ENCODE measurements at places on chromosomes 2 and 18. TPM values are rescaled to one million over a fixed set of nuclear protein-coding genes. Genes with fewer than 3 reads are reported as not detected.

Gene CYTIP
- total RNA-seq: 1.8 TPM

Gene MAP3K19
- total RNA-seq: 0.11 TPM

Gene MAP4K3
- total RNA-seq: 126 TPM

Gene NAT8
- total RNA-seq: not detected

Gene ANKRD53
- total RNA-seq: 9.1 TPM

Gene UGT1A10
- not detected for total RNA-seq

Gene ALPG
- not detected for total RNA-seq

Gene GALR1
- total RNA-seq: 0.16 TPM

Gene SULT1C4
- total RNA-seq: 39.4 TPM

Gene TNFRSF11A
- total RNA-seq: 3.9 TPM

Gene LRRTM4
- 12.3 TPM for total RNA-seq

Gene OTOF
- total RNA-seq: 0.66 TPM

Gene SPDYA
- 3.7 TPM for total RNA-seq

Gene SLC11A1
- total RNA-seq: 7.8 TPM

Gene GKN2
- total RNA-seq: not detected

Gene CCDC150
- 5.6 TPM for total RNA-seq

Gene LHCGR
- total RNA-seq: 8.3 TPM

Gene HOXD3
- 3.0 TPM for total RNA-seq

Gene TM4SF20
- total RNA-seq: not detected

Gene BCL2
- 34.4 TPM for total RNA-seq

Gene GATA6
- 0.88 TPM for total RNA-seq

Gene MITD1
- 25.0 TPM for total RNA-seq

Gene TWIST2
- total RNA-seq: 12.3 TPM

Gene RAB31
- total RNA-seq: 29.4 TPM

Gene DSG1
- 8.5 TPM for total RNA-seq

Gene CCDC141
- total RNA-seq: 19.2 TPM

Gene RAB6D
- total RNA-seq: 0.55 TPM

Gene SCN1A
- 10.5 TPM for total RNA-seq

Gene CTNNA2
- total RNA-seq: 53.4 TPM

Gene NR4A2
- total RNA-seq: 6.5 TPM

Gene POTEI
- total RNA-seq: 0.22 TPM

Gene TUBB6
- total RNA-seq: 99.8 TPM

Gene OSR1
- total RNA-seq: 12.0 TPM

Gene MATN3
- 0.93 TPM for total RNA-seq

Gene SLC35G4
- not detected for total RNA-seq

Gene NBEAL1
- total RNA-seq: 61.7 TPM

Gene DSG4
- not detected for total RNA-seq

All from camera-type eye (tissue), 1 donor.